RCC 7860 (cell line): ENCODE measurements at places on chromosomes 5 and 9.
A peak's percentile ranks its signal among the peaks of the same experiment; 100 is the strongest.

GRCh38 chr5:100496296-100496695, 38.9 kb upstream of the FAM174A start:
- no peak for DNase-seq

GRCh38 chr5:17925276-17925675, 291.0 kb downstream of the TAF11L14 start:
- no peak for DNase-seq

DNA sequence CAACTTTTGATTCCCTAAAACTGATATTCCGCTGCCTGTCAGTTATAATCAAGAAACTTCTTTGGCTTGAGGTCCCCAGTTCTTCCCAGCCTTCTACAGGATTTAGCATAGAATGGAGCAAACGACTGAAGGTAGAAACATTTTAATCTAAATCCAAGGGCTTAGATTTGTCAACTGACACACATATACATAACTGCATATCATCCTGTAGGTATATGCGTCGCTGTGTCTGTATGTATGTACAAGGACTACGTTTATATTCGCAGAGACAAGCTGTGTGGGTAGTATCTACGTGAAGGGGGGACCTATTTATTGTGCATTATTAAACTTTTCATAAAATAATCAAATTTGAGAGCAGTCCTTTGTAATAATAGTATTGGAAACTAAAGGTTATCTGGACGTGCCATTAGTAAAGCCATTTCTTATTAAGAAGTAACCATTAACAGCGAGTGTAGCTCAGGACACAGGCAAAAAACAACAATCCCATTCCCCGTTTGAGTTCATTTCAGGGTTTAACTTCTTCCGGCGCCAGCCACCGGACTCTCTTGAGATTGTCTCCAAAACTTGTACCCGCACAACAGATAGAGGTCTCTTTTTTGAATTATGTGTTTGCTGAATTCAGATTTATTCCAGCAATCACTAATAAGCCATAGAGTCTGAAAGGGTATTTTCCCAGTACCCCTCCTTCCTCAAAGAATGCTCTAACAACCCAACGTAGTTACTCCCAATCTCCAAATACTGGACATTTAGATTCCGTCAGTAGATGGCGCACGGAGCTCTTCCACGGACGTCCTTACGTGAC, 2.1 kb upstream of the MLLT3 start:
- peak; percentile 54 for DNase-seq

- no peak for DNase-seq
These were observed 43.1 kb downstream of the SPTAN1 start for GRCh38 chr9:128595471-128595870.

GRCh38 chr9:99852617-99853016, 30.9 kb downstream of the NR4A3 start:
- DNase-seq: no peak

DNA sequence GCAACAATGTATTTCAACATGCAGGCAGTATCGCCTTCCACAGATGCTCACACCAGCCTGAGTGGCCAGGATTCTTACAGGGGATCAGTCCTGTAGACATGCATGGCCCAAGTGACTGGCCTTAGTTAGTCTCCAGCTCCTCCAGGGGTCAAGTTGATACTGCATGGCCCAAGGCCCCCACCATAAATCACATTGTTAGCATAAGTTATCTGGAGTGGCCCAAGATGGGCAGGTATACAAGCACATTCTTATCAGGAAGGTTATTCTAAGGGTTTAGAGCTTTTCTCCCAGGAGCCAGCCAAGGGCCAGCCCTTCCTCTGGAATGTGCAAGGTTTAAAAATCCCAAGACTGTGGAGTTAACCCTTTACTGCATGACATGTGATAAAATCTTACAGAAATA, 230.9 kb upstream of the NFIL3 start:
- DNase-seq: no peak

GRCh38 chr9:35272989-35273388, 111.2 kb downstream of the UNC13B start:
- DNase-seq: peak; percentile 44

DNA sequence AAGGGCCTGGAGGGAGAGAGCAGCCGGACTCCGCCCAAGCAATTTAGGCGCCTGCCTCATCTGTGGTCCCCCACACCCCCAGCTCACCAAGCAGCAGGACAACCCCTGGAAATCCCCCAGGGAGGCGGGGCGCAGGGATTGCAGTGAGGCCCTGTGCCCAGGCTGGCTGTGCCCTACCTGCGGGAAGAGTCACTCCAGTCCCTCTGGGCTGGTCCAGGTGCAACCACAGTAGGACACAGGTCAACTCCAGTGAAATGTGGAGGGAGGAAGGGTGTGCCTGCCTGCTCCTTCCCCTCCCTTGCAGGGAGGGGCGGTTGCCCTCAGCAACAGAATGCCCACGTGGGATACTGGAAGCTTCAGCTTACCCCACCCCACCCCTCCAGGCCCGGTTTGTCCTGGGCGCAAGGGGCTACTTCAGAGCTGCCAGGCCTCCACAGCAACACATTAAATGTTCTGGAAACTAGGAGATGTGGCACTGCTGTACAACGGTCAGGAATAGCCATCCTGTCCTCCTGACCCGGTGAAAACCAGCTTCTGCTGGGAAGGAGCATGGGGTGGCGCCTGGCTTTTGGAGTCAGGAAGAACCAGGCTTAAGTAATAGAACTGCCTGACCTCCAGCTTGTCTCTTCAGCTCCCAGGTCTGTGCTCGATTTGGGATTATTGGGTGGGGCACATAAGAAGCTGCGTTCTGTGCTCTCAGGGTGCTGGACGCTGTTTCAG, 22.5 kb downstream of the ABO start:
- no peak for DNase-seq

- DNase-seq: no peak
These were observed 12.2 kb downstream of the ABCA1 start for GRCh38 chr9:104915753-104916152.

GRCh38 chr5:92778261-92778660, 802.8 kb downstream of the NR2F1-AS1 start:
- no peak for DNase-seq

DNA sequence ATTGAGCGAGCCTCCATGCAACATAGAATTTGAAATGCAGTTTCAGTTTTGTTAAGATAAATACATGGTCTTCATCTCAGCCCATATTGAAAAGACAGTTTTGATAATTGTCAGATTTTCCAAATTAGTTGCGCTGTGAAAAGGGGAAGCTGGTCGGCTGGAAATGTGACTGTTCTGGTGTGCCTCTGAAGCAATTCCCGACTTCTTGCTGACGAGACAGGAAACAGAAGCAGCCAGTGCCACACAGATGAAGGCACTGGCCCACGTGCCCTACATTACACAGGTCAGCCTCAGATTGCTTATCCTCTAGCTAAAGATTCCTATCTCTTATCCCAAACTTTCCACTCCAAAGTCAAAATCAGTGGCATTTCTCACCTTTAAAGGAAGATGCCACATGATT, 214.1 kb upstream of the TLE4 start:
- DNase-seq: no peak

DNA sequence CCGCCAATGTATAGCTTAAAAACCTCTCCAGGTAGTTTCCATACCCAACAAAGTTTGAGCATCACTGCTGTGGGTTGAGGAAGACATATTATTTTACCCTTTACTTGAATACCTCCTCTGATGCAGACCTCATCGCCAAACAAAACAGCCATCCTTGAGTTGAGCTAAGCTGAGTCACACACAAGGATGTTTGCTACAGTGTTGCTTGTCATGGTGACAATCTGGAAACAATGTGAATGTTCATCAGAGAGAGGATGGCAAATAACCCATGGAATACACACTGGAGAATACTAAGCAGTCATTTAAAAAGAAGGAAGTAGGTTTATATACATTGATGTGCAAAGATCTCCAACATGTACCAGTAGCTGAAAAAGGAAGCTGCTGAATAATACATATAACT, 41.1 kb upstream of the TCF7 start:
- DNase-seq: no peak

- no peak for DNase-seq
These were observed 1.0 kb downstream of the CERT1 start for GRCh38 chr5:75510417-75510835.

DNA sequence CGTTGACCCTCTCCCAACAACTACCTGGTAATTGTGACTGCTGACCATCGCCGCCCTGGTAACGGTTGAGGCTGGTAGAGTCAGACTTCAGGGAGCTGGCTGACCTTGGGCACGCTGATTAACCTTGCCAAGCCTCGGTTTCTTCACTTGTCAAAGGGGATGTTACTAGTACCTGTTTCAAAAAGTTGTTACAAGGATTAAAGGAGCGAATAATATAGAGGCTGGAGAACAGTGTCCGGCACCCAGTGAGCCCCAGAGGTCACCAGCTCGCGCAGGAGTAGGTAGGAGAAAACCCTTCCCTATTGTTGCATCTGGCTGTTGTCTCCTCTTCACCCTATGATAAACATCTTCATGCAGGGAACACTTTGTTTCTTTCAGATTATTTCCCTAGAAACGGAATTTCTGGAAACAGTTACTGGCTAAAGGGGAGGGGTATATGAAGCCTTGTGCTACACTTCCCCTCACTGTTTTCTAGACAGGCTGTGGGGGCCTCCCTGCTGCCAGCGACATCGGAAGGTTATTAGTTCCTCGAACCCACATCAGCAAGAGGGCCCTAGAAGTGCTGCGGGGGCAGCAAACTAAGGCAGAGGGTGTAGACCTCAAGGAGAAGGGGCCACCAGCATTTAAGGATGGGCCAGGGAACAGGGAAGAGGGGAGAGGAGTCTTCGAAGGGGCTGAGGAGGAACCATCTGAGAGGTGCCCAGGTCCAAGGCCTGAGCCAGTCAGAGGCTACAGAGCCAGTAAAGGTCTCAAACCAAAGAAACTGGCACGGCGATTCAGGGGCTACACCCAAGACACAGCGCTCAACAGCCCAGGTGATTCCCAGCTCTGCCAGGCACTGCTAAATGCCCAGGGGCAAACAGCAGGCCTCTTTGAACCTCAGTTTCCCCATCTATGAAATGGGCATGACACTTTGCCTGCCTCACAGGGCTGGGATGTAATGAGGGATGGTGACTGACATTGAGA, 37.6 kb downstream of the HRH2 start:
- no peak for DNase-seq

GRCh38 chr5:172252501-172252900, 31.1 kb downstream of the UBTD2 start:
- DNase-seq: no peak

GRCh38 chr9:21974722-21975409, 19.3 kb downstream of the CDKN2A start:
- DNase-seq: no peak

GRCh38 chr5:139903450-139903794, 107.8 kb downstream of the PSD2 start:
- DNase-seq: no peak

GRCh38 chr9:121690316-121690715, 38.9 kb downstream of the DAB2IP start:
- peak; percentile 40 for DNase-seq

- DNase-seq: peak; percentile 75
These were observed 246.5 kb downstream of the PCSK5 start for GRCh38 chr9:76136986-76137385.

GRCh38 chr9:26891726-26892125, 876 bp downstream of the CAAP1 start:
- no peak for DNase-seq

DNA sequence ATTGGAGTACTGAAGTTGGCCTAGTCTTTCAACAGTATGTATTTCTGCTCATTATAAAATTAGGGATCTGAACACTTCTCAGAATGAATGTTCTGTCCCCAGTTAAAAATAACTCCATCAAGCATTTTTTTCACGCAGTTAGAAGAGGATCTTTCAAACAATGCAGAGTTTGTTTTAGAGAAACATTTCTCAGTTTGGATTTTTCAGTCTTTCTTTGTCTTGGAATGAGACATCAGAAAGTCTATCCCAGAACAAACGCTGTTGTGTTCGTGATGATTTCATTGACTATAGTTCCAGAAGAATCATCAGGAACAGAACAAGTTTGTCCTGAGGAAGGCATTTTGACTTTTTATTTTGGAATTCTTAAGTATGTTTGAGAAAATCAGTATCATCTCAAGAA, 218.7 kb downstream of the ARRDC3 start:
- no peak for DNase-seq
